HTR-8/SVneo (cell line): ENCODE measurements at places on chromosomes 2 and 18.

GRCh38 chr2:65360441-65360840, 72.0 kb downstream of the SPRED2 start:
- DNase-seq: no peak

DNA sequence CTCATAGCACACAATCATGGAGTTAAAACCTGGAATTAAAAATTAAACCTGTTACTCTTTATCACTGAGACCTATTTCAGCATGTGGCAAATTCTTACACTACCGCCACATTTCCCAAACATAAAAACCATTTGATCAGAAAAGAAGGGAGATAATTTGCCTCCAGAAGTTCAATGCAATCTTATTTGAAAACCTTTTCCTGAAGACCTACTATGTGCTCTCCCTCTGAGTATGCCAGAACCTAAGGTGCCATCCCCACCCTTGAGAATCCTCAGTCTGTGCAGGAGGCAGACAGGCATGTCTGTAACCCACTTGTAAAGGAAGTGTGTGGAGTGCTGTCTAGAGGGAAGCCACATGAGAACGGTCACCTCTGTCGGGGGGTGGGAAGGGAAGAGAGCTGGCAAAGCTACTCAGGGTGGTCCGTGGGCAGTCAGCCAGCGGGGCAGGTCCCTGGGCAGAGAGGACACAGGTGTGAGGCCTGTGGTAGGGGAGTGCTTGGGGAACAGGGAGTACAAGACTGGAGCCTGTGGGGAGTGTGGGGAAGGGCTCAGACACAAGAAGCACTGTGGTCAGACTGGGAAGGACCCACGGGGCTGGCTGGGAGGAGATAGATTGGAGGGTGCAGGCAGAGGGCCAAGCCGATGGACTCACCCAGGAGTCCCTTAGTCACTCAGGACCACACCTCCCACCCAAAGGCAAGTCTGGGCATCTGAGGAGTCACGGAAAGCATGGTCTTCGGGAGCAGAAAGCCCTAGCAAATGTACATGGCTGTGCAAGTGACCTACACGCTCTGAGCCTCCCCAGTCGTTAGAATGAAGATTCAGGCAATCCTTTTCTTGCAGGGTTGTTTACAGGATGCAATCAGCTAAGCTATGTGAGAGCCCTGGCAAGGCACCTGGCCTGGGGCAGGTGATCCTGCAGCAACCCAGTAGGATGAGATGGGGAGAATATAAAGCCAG, 22.8 kb downstream of the CRACDL start:
- no peak for DNase-seq

GRCh38 chr2:145060876-145061275, 541.0 kb upstream of the ZEB2 start:
- DNase-seq: no peak

DNA sequence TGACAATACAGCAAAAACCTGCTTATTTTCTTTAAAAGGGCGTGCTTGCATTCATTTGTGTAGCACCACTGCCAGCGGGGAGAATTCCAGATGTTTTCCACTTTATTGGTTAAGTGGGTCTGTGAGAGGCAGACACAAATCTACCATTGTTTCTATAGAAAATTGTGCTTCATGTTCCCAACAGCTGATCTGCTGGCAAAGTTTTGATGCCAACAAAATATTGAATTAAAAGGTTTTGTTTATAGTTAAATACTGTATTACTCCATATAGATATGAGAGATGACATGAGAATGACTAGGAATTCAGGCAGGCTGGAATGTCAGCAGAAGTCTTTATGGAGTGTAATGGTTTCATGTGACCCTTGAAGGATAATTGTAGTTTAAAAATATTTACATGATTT, 182.7 kb downstream of the MC4R start:
- no peak for DNase-seq

- DNase-seq: no peak
Measured at GRCh38 chr2:100655446-100655845, 92.7 kb downstream of the PDCL3 start.

DNA sequence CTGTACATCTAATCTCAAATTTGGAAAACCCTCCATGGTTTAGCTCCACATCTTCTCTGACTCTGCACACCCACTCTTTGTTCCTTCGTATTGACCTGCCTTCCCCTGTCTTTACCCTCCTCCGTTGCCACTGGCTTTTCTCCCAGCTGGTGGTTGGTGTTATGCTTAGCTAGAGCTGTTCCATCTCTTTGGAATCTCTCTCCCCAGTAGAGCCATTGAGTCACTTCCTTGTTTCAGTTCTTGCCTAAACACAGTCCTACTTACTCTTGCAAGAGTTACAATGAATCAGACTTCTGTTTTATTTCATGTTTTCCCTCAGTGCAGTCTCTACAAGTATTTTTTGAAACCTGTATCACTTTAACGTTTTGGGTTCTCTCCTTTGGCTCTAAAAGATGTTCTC, 263.9 kb downstream of the LTBP1 start:
- peak; percentile 62 for DNase-seq

GRCh38 chr2:173091910-173092309, 16.3 kb downstream of the MAP3K20 start:
- no peak for DNase-seq

DNA sequence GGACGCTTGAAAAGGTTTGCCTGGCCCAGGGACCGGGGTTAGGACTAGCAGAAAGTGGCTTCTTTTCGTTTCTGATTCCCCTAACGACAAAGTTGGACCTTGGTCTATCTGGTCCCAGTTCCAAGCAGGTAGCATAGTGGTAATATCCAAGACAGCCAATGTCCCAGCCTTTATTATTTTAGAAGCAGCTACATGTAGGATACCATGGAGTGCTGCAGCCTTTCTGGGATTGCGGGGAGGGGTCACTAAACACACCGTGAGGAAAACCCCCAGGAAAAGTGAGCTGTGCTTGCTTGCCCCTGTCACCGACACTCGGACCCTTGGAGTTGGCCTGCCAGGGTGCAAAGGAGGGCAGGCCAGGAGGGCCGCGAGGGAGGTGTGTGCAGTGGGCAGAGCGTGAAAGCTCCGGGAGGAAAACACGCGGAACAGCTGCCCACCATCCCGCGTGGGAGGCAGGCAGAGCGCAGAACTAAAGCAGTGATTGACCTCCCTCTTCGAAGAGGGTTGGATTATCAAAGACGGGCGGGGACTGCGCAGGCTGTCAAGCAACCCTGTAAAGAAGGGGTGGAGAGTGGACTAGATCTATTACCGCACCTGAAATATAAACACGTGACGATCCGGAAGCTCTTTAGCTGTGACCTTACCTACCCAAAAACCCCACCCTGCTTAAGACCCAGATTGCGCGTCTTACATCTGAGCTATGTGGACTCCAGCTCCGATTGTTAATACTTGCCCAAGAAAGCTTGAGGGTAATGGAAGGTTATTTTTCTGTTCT, 624 bp upstream of the MAP4K3 start:
- no peak for DNase-seq

GRCh38 chr2:51483720-51484119, 451.8 kb upstream of the NRXN1 start:
- no peak for DNase-seq

- no peak for DNase-seq
Measured at GRCh38 chr2:227509824-227510619, 38.1 kb downstream of the AGFG1 start.

- no peak for DNase-seq
Measured at GRCh38 chr2:15956751-15957736, 16.7 kb downstream of the MYCN start.

GRCh38 chr2:229714080-229714735, at the start of gene DNER:
Gene DNER, minus strand, starts transcription at chr2:229714555. Its CDS starts 132 bp downstream, at chr2:229714423.
- DNase-seq: no peak

DNA sequence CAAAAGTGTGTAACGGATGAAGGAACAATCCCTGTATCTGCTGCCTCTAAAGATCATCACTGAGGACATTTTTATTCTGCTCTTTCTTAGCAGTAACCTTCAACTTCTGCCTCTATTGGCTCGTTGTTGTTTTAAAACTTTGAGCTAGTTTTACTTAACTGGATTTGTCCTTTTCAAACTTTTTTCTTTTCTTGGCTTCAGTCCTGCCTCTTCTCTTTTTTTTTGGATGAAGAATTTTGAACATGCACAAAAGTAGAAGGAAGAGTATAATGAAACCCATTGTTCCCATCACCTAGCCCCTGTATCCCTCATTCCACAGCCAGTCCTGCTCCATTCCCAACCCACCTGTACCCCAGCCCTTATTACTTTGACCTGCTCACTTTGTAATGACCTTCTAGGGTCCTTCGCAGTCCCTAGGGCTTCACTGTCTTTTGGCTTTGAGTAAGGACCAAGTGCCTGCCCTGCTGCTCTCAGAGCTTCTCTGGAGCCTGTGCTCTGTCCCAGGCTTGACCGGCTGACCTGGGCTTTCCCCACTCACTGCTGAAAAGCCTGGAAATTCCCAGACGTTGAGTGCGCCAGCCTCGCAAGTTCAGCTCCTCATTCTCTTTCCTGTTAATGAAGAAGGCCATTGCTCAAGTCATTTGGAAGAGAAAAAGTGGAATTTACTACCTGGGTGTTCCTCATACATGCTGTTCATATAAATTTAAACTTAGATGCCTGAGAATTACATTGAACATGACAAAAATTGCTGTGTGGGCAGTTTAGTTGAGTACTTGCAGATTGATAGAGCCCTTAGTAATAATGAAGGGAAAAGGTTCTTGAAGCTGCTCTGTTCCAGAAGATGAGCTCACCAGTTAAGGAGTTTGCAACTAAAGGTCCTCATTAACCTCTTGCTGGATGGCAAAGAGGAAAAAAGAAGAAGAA, 149.3 kb upstream of the ALPP start:
- DNase-seq: no peak

DNA sequence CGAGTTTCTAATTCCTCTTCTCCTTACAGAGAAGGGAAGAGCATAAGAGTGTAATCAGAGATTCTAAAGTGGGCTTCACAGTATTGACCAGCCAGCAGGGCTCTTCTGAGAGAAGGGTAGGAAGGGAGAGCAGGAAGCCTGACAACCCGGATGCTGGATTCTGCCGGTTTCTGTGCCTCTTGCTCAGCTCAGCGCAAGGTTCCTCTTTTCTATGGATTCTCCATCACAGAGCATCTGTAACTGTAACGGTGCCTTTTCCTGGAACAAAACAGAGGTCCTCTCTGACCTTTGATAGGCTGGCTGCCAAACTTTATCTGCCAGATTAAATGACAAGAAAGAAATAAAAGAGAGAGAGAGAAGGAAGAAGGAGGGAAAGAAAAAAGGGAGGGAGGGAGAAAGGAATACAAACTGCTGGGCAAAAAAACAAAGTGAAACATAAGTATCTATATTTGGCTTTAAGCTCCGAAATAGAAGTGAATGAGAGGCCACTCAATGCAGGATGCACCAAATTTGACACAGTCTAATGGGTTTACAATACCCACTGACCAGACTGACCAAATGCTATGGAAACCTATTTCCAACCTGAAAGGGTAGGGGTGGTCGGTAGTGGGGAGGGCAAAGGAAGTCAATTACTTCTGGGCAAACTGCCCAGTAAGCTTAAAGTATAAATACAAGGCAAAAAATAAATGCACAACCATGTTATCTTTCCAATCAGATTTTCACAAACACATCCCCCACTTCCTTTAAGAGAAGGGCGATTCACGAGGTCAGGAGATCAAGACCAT, 59.2 kb downstream of the PIEZO2 start:
- DNase-seq: no peak

DNA sequence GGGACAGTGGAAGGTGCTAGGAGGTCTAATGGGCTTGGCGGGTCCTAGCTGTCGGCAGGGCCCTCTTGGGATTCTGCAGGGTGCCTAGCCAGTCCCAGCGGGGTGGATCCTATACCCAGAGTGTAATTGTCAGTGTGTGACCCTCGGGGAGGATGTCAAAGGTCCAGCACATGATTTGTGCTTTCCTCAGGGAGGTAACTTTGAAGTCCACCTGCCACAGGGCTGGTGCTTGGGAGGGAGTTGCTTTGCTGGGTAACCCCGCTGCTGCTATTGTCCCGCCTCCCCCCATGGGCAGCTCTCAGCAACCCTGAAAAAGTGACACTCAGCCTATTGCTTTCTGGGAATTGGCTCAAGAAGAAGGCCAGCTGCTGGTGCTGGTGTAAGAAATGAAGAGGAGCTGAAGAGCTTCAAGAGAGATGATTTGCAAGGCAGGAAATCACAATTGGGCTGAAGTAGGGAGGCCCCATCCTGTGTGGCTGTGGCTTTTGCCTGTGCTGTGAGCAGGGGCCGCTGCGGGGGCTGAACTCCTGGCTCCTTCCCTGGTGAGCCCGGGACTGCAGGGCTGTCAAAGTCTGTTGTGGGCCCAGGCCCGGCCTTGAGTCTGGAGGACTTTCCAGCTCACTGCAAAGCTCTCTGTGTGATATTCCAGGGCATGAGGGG, 36.4 kb downstream of the EMILIN2 start:
- DNase-seq: no peak

- DNase-seq: no peak
Measured at GRCh38 chr2:112949456-112949855, 28.4 kb upstream of the IL36G start.
